ENCODE measurements at places on chromosomes 5 and 9.
A peak's percentile ranks its signal among the peaks of the same experiment; 100 is the strongest.

DNA sequence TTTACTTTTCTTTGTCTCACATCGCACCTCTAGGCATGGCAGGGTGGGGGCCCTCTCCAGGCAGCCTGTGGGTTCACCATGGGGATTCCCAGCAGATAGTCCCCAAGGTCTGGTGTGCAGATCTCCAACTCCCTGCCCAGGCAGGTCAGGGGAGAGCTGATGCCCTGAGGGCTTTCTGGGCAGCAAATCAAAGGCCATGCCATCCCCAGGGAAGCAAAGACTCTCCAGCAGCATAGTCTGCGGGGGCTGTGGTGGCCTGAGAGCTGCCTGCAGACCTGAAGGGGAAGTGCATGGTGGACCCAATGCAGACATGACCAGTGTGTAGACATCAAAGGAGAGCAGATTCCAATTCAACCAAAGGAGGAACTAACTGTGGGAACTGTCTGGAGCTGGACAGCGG is 7.7 kb downstream of the NEURL1B start:
- no peak for DNase-seq

- DNase-seq = no peak
Observed at GRCh38 chr9:16013826-16014225, 461.0 kb downstream of the CCDC171 start.

GRCh38 chr9:79524266-79524665 is 47.5 kb upstream of the TLE4 start:
- no peak for DNase-seq

GRCh38 chr9:128286440-128286839 is 10.4 kb downstream of the SWI5 start:
- no peak for DNase-seq

GRCh38 chr9:75001719-75002421 is 26.2 kb downstream of the CARNMT1 start:
- DNase-seq = peak; percentile 31

DNA sequence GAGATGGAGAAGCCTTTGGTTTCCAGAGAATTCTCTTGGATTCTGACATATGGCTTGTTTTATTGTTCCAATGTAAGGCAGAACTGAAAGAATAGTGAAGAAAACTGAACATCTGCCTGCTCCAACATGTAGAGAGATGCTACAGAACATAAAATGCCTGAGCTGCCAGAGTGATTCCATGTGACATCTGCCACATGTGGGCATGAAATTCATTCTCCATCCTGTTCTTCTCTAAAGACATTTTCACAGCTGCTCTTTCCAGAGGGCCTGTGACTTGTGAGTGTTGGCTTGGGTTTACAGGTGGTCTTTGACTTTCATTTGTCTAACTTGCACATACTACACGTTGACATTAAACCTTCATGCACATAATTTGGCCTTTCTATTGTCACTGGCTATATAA is 33.7 kb upstream of the TXN start:
- DNase-seq = no peak

DNA sequence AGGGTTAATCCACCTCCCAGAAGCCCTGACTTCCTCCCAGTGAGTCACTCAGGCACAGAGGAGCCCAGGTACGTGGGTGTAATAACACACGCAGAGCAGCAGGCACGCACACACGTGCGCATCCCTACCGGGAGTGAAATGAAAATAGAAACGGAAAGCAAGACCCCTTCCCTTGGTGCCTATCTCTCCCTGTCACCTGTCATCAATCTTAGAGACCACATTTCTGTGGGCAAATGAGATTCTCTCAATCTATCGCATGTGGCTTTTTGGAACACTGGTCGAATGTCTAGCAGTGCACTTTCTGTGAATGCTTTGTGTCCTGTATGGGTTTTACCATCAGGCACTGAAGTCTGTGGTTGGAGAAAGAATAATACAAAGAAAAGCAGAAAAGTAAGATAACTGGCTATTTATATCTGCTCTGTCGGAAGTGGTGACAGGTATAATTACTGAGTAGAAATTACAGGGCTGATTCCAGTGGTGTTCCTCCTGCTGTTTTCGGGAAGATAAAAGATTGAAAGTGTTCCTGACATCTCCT is 137.7 kb upstream of the GRIA1 start:
- peak; percentile 4 for DNase-seq

GRCh38 chr5:167171056-167171455 is 1120.4 kb upstream of the WWC1 start:
- no peak for DNase-seq

- DNase-seq = no peak
Observed at GRCh38 chr5:104734046-104734445, 1171.5 kb upstream of the NUDT12 start.

- DNase-seq = no peak
Observed at GRCh38 chr5:167528651-167529050, 762.8 kb upstream of the WWC1 start.

- DNase-seq = no peak
Observed at GRCh38 chr5:37247036-37247435, 2.1 kb downstream of the CPLANE1 start.

DNA sequence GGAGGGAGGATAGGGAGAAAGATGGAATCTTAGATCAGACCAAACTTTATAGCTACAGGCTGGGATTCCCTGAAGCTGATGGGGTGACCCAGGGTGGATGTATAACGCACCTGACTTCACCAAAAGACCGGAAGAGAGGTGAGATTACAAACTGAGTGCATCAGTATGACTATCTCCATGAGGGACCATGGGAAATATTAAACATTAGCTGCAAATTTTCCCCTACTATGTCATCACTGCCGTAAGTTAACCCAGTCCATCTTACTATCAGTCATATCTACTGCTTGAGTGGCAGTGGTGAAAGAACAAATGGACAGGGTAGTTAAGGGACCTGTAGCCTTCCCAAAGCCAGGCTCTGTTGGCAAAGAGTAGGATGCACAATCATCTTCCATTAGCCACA is 368.3 kb downstream of the EFNA5 start:
- no peak for DNase-seq

DNA sequence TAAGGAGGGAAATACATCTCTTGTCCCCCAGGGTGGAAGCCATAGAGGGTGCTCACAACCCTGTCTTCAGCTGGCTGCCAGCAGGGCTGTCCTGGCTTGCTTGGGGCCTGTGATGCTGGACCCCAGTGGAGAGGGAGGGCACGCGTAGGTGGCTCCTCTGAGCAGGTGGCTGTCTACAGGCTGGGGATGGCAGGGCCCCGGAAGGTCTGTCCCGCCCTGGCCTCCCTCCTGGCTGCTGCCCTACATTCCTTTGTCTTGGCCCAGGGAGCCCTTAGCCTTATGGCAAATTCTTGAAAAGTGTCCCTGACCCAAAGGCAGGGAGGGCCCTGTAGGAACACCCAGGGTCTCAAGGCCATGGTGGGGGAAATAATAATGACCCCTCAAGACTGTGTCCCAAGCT is 224.4 kb downstream of the HSPA4 start:
- no peak for DNase-seq

DNA sequence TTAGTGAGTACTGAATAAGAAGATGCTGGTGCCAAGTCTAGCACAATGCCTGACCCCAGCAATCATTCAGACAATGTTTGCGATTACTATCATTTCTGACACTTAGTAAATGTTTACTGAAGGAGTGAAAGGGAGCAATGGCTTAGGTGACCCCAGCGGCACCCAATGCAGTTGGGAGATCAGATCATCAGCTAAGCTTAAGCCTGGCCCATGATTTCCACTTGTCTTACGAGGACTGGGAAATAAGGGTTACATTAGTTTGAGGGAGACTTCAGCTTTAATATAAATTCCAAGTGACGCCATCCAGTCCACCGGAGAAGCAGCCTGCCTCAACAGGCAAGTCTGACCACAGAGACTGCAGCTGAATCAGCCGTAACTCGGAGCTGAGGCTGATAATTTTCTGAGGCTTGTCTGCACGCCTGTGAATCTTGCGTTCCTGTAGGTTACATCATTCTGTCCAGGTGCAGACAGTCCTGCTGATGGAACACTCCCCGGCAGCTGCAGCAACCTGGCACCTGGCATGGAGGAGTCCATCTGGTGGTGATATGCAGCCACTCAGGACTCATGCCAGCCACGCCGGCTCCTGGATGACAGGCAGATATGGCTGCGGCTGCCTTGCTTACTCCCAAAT is 34.9 kb upstream of the FGF1 start:
- no peak for DNase-seq

DNA sequence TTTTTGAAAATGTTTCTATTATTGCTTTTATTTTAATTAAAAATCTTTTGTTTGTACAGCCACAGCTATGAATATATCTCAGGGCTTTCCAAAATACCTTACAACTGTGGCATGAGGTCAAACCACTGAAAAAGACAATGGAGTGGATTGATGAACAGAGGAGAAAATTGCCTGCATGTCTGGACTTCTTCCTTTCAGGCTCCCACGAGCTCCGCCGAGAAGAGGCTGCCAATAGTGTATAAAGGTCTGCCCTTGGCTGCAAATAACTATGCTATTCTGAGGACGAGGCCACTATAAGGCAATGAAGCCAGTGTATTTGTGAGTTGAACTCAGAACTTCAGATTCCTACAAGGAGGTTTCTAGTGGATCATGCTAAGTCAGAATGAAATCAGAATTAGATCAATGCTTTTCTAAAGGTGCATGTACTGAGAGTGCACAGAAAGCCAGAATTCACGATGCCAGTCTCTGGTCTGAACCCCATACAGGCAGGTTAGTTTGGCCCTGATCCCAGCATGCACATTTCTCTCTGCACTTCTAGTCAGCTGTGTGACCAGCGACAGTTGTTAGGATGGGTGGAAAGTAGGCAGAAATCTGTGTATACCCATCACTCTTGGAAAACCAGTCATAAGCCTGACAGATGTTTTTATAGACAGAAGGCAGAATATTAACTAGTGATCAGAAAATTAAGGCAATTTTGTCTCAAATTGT is 42.7 kb upstream of the PLPP1 start:
- no peak for DNase-seq

DNA sequence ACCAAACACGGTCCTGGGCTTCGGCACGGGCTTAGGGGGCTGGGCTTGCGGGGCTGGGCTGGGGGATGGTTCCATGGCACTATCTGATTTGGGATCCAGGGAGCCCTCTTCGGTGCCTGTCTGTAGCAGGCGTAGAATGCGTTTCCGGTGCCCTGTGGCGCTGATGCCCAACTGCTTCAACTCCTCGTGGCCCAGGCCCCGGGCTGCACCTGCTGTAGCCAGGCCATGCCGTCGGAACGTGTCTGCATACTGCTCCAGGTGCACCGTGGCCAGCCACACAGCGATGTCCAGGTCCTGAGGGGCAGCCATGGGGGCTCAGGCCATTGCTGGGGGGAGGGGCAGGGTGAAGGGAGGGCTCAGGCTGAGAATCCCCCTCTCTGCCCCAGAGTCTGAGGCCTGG is 1.9 kb downstream of the ARAP3 start:
- DNase-seq = no peak

GRCh38 chr5:107213025-107213424 is 457.7 kb downstream of the EFNA5 start:
- no peak for DNase-seq

- DNase-seq = no peak
Observed at GRCh38 chr9:136765041-136765440, 723 bp upstream of the LCN15 start.

DNA sequence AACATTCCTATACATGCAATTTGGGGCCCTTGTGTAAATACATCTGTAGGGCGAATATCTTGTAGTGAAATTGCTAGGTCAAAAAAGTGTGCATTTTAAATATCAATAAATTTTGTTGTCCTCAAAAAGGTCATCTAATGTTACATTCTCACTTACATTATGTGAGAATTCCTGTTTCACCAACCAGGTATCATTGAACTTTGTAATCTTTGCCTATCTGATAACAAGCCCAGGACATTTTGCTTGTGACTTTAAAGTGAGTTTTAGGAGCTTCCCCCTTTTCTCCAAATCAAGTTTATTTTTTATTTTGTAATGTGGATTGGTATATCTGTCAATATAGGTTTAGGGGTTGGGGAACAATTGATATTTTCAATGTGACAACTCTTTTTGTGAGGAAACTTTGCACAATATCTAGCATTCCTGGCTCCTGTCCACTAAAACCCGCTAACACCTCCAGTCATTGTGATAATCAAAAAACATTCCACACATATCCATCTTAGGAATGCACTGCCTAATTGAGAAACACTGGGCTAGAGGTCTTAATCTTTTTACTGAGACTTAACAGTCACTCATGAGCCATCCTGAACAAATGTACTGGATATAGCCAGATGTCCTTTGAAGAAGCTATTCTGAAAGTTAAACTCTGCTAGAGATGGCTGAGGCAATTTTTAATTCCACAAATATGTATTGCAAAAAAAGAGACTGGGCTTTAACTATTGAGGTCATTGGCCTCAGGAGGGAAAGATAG is 72.5 kb upstream of the SLC1A1 start:
- DNase-seq = no peak

DNA sequence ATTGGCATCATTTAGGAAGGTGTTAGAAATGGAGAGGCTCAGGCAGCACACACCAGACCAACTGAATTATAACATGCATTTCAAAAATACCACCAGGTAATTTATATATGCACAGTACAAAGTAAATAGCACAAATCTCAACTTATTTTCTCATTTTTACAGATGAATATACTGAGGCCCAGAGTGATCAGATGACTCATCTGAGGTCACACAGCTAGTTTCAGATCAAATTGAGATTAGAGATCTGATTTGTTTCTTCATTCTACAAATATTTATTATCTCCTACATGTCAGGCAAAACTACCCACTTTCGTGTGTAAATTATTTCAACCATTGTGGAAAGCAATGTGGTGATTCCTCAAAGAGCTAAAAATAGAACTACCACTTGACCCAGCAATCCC is 507.1 kb downstream of the TLE4 start:
- DNase-seq = no peak

DNA sequence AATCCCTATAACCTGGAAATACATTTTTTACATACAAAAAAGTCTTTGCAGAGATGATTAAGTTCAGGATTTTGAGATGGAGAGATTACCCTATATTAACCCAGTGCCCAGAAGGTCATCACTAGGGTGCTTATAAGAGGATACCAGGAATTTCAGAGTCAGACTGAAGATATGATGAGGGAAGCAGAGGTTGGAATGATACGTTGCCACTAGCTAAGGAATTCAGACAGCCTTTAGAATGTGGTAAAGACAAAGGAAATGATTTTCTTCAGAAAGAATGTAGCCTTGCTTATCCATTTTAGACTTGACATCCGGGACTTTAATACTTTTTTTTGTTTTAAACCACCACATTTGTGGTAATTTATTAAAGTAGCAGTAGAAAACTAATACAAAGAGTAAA is 2176.8 kb upstream of the C9orf72 start:
- DNase-seq = peak; percentile 2

DNA sequence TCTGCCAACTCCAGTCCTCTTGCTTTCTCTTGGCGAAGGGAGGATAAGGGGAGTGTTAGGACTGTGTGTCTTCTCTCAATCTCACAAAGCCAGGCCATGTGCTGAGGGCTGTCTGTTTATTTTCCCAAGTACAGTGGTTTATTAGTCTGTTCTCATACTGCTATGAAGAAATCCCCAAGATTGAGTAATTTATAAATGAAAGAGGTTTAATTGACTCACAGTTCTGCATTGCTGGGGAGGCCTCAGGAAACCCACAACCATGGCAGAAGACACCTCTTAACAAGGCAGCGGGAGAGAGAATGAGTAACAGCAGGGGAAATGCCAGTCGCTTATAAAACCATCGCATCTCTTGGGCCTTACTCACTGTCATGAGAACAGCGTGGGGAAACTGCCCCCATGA is 36.2 kb upstream of the CKS2 start:
- no peak for DNase-seq
